ENCODE measurements at places on chromosomes 2 and 18.

GRCh38 chr2:216651351-216651881 lies 18.2 kb downstream of the IGFBP2 start:
- DNase-seq = no peak

DNA sequence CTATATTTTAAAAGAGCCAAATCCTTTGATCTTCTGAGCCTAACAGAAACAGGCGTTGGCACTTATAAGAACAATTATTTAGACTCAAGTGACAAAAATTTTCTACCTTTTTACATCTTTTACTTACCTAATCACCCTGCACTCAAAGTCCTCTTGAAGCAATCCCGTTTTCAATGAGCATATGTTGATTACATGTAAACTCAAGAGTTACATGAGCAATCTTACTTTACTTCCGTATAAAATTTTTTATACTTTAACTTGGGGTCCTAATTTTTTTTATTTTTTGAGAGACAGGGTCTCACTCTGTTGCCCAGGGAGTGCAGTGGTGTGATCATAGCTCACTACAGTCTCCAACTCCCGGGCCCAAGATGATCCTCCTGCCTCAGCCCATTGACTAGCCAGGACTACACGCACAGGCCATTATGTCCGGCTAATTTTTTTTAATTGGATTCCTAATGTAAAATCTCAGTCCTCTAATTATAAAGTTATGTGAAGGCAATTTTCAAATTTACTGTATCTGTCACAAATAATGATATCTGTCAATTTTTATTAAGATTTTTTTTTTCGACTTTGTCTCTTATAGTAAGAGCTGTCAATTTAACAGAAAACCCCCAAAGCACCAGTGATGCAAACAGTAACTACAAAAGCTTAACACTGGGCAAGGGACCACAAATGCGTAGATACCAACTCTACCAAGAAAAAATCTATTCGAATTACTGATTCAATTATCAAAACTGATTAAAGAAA lies 19.1 kb upstream of the STPG4 start:
- DNase-seq = no peak

- no peak for DNase-seq
Observed at GRCh38 chr2:127137225-127137624, 30.3 kb upstream of the BIN1 start.

- DNase-seq = peak; percentile 44
Observed at GRCh38 chr2:143259368-143259958, 130.2 kb downstream of the ARHGAP15 start.

- DNase-seq = no peak
Observed at GRCh38 chr2:31318361-31319336, 84.7 kb downstream of the EHD3 start.

DNA sequence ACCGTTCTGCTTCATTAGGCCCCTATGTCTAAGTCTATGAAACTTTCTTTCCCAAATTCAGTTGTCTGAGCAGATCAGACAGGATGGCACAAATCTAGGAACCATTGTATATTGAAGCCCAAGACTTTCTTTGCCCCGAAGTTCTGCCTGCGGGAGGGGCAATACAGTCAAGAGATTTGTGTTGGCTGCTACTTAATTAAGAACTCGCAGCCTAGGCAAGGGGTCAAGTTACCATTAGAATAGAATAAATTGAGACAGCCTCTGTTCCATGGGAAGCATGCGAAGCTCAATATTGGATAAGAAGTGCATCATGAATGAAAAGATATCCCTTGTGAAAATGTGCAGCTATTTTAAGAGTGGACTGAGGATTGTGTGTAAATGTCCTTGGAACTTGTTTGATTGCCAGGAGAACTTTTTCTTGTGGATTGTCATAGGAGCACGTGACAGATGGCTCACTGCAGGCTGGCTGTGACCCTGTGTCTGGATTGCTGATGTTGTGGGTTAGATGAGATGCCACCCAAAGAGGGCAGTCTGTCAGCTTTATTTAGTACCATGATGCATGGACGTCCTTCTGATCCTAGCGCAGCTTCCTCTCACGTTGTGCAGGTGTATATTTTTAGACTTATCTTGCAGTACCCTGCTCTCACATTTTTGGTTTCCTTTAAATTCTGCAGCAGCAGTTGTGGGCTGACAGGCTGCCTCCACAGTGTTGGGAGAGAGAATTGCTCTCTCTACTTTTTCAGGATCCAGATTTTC lies 30.9 kb downstream of the HAUS1 start:
- no peak for DNase-seq

DNA sequence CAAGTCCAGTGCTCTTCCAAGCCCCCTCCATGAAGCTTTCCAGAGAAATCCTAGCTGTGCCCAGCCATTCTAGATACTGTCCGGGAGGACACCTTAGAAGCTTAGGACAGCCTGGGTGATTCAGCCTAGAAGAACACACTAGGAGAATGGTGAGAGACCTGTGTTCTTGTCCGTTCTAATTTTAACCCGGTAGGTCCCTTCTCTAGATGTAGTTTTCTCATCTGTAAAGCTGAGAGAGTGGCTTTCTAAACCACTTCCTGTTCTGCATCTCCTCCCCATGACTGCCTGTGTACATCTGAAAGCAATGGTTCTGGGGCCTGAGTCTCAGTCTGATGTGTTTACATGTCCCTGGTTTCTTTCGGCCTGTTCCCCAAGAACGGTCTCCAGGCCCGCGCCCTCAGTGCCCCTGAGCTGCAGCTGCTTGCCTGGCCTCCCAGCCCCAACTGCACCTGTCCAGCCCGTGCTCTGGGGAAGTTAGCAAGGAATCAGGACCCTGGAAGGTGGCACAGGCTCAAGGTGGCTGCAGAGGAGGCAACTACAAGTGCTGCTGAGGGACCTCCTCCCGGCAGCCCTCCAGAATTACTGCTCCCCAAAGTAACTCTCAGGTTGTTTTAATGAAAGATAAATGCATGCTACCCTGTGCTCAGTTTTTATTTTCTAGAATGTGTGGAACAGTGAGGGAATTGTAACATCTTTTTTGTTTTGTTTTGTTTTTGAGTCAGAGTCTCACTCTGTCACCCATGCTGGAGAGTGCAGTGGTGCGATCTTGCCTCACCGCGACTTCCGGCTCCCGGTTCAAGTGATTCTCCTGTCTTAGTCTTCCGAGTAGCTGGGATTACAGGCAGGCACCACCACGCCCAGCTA lies 105.9 kb downstream of the LBH start:
- no peak for DNase-seq

- DNase-seq = no peak
Observed at GRCh38 chr2:113376913-113377445, 60.5 kb upstream of the ZNG1B start.

GRCh38 chr2:223947711-223948205 lies 2.6 kb upstream of the WDFY1 start:
- no peak for DNase-seq

DNA sequence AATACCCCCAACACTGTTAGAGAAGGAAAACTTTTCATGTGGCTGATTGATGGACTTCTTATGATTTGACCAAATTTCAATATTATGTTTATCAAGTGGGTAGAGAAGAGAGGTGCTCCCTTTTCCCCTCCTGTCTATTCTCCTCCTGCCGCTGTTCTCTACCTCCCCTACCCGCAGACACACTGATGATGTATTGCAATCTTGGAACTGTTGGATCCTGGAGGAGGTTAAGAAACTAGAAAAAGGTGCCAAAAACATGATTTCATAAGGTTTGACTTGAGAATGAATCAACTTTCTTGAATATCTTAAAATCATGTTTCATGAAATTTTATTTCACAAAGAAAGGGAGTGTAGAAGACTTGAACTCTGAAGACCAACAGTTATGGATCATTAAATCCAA lies 125.8 kb downstream of the MEIS1 start:
- DNase-seq = no peak

DNA sequence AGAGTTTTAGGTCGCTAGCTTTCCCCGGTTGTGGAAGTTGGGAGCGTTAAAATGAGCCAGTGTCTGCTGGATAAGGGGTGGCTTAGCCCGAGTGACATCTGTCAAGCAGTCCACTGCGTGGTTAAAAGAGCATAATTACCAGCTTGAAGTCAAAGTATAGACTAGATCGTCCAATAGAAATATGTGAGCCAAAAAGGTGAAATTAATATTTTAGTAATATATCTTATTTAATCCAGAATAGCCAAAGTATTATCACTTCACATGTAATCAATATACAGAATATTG lies 654 bp downstream of the COMMD1 start:
- DNase-seq = no peak

- DNase-seq = no peak
Observed at GRCh38 chr2:222232372-222232771, 66.4 kb downstream of the PAX3 start.

- no peak for DNase-seq
Observed at GRCh38 chr2:241153616-241154015, 3.3 kb downstream of the PPP1R7 start.

- DNase-seq = no peak
Observed at GRCh38 chr2:196119926-196120325, 51.3 kb upstream of the DNAH7 start.

DNA sequence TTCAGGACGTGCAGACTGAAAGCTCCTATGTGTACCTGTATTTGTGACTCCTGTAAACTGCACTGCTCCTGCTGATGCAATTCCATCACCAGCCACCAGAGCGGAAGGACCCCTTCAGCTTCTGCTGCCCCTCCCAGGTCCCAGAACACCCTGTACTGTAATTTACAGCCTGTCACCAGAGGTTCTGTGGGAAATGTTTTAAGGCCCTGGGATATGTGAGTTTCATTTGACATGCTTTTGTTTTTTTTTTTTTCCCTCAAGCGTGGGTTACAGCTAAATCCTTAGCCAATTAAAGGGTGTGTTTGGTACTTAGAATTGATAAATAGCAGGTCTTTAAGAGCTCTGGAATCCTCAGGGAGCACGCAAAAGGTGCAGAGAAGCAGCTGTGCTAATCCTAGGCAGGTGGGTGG lies 79.4 kb downstream of the KCTD1 start:
- DNase-seq = no peak

DNA sequence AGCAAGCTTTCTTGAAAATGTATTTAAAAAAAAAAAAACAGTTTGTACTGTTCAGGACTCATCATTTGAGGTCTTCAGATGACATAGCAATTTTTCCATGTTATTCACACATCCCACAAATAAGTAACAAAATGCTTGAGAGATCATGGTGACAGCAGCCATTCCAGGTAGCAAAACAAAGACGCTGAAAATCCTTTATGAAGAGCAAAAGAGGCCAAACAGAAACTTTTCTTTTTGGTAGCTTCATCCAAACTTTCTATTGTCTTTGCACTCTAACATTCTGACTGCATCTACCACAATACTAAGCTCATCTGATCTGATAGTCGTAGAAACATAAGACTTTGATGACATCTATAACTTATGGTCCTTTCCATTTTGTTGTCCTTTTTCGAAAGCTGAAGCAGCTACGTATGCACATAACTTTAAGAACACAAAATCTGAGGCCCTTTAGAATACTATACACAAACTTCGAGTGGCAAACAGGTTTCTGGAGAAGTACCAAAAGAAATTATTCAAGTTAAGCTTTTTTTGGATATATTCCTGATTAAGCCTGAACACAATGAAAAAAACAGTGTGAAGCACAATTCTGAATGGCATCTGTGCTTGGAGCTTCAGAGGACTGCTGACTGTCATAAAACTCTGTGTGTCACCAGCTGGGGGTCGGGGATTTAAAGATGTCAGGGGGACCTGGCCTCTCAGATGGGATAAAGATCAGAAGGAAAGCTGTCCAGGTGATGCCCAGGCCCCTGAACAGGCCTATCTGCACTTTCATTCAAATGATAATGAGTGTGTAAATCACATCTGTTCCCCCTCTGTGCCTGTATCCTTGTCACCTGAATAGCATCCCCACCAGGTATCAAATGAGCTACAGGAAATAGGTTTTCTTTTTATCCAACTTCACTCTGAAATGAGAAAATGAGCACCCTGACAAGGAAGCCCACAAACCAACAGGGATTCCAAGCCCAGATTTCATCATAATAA lies 75.8 kb downstream of the ZEB2 start:
- DNase-seq = no peak

DNA sequence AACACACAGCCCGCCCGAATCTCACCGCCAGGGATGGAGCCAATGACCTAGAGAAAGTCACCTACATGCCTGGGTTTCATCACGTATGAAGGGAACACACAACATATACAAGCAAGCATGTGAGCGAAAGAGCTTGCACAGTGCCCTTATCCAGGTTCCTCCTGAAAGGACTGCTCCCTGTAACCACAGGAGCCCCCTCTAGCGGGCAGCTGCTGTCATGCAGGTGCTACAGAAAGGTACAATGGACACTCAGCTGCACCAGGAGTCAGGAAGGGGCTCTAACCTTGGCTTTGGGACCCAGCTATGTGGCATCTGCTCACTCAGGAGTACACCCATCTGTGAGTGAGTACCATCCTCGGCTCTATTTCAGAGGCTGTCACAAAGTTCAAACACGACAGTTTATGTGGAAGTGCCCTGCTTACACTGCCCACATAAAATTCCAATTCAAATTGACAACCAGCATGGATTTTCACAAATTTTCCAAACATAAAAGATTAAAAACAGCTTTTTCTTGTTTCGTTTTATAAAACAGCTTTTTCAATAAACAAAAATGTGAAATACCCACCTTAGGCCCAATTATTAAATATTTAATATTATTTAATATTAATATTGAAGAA lies 3.5 kb downstream of the NDUFA10 start:
- DNase-seq = peak; percentile 15

DNA sequence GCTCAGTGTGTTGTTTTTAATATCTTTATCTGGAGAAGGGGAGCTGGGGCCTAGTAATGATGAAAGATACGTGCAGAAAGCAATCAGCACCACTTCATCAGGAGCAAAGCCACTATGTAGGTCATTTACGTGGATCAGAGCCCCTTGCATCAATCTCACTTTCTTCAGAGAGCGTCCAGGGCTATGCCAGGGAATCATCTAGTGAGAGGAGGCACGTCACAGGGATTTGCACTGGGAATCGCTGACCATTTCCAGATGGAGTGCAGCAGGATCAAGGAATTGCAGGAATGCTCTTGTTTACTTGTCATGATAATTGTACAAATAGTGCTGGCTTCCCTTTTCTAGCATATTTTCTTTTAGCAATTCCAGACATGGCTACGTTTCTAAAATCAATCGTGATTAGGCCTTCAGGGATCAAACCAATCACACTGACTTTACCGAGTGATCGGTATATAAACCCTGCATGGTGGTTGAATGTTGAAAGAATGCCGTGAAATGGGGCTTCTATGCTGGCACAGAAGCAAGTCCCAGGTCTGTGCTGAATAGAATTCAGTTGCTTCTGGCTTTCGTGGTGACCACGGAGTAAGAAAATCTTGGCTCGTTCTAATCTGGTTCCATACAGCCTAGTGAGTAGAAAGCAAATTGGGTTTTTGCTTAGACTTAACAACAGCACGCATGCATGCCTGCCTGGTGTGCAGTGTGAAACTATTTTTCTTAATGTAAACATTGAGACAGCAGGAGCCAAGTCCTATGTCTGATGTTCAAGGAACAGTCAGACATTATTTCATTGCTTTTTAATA lies 122.8 kb downstream of the TMEM200C start:
- no peak for DNase-seq

DNA sequence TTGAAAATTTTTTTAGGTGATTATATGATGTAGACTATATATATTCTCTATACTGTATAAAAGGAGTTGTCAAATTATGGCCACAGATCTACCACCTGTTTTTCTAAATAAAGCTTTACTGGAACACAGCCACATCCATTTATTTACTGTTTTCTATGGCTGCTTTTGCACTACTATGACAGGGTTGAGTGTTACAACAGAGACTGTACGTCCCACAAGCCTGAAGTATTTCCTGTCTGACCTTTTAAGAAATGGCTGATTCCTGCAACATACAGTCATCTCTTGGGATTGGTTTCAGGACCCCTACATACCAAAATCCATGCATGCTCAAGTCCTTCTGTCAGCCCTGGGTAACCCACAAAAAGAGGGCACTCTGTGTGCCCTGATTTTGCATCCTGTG lies 508.3 kb downstream of the TSN start:
- no peak for DNase-seq
